ENCODE measurements at places on chromosomes 5 and 9.

GRCh38 chr5:177188775-177189174 lies 55.2 kb downstream of the NSD1 start:
- DNase-seq, result no peak

DNA sequence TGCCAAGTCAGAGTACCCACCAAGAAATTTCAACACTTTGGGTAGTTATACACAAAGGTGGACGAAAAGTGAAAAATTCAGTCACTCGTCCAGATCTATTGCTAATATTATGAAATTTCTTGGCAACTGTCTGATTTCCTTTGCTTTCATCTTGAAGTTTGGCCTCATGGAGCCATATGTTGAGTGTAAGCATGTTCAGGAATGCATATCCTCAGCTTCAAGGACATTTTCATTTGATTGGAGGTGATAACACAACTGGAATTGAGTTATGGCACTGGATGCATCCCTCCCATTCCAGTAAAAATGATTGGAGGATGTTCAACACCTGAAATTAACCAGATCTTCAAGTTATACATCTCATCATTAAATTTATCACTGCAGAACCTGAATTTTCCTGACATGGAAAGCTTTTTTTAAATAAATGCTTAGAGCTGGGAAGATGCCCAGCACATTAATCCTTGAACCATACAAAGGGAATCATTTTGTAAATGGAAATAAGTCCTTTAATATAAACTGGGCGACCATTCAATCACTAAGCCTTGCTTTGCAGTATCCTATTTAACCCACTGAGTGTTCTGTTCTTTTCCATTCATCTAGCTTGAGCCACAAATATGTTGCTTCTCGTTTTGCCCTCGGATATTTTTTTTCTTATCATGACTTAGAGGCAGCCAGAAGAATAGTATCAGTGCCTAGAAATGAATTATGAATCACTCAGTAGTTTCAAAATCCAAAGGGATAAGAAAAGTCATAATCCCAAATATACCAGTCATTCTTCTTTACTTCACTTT lies 273.7 kb upstream of the PIK3R1 start:
- no peak for DNase-seq

DNA sequence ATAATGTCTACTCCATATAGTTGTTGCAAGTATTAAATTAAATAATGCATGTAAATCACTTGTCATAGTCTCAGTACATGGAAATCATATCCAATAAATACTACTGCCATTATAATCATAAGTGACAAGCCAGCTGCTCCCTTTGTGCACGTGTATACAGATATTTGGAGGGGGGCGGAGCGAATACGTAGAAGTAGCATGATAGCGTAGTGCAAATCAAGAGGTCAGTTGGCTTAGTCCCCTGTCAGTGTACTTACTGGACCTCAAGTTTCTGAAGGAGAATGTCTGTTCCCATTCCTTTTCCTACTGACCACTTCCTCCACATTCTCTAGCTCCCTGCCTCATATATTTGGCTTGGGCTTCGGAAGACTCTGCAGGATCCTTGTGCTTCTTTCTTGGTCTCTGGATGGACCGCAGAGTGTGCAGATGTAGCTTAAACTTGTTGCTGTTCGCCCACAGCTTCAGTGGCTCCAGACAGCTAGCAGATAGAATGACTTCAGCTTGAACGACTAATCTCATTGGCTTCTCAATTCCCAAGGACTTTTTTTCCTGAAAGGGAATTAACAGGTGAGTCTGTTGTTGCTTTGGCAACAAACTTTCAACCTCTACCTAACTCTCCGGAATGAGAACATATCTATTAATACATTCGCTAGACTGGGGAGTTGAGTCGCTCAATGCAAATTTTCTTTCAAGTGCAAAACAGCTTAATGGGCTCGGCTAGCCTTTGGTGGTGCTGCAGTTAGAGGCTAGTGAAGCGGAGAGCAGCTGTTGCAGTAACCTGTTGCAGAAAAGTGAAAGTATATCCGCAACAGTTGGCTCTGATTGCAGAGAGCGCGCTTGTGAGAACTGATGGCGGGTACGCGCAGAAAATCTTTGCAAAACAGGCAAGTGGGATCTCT lies at the start of gene PCDHB1:
PCDHB1 (plus strand) TSS at position 753 of the 899 bp plus-strand sequence; CDS start at position 850, 97 bp downstream.
- DNase-seq, result no peak

- no peak for DNase-seq
Observed at GRCh38 chr5:76688836-76689235, 27.1 kb upstream of the F2R start.

DNA sequence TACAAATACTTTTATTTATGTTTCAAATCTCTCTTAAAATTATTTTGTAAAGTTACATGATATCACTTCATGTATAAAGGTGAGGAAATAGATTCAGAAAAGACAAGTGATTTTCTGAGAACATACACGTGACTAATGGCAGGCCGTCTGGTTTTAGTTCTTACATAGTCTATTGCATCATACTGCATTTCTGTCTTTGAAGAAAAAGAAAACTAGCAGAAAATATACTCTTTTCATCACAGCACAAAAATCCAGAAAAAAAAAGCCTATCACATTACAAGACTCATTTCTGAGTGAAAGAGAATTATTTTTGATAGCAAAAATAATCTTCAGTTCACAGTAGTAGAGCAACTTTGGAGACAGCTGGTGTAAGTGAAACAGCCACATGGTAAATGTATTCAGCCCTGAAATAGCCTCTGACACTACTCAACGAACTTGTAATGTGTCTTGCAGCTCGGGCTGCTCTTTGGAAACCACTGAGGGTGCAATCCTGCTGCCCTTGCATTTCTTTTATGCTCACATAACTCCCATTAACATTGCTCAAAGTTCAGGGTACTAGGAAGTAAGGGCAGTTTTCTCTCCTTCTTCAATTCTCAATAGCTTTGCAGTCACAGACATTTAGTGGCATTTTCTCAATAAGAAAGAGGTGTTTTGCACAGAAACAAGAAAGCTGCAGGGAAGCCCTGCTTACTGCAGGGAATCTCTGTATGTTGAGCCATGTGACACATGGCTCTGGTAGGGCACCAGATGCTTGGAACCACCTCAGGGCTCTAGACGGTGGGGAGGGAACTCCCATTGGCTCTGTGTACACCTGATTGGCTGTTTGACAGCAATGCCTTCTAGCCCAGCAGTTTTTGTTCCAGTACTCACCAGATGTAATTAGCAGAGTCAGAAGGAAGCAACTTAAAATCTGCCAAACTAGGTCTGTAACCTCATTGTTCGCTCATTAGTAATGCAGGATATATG lies 845.3 kb upstream of the PTPRD start:
- no peak for DNase-seq

DNA sequence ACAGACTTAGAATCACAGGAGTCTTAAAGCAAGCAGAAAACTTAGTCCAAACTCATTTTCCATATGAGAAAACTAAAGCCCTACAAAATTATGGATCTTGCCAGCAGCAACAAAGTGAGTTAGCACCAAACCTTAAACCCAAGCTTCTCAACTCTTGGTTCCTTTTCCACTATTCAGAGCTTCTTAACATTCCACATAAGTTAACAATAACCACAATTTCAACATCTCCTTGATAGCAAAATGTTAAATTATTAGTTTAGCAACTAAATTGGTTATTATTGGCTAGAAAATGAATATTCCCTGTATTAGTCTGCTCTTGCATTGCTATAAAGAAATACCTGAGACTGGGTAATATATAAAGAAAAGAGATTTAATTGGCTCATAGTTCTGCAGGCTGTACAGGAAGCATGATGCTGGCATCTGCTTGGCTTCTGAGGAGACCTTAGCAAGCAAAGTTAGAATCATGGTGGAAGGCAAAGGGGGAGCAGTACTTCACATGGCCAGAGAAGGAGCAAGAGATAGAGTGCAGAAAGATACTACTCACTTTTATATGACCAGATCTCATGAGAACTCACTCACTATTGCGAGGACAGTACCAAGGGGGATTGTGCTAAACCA lies 26.2 kb upstream of the ARSB start:
- DNase-seq, result no peak

DNA sequence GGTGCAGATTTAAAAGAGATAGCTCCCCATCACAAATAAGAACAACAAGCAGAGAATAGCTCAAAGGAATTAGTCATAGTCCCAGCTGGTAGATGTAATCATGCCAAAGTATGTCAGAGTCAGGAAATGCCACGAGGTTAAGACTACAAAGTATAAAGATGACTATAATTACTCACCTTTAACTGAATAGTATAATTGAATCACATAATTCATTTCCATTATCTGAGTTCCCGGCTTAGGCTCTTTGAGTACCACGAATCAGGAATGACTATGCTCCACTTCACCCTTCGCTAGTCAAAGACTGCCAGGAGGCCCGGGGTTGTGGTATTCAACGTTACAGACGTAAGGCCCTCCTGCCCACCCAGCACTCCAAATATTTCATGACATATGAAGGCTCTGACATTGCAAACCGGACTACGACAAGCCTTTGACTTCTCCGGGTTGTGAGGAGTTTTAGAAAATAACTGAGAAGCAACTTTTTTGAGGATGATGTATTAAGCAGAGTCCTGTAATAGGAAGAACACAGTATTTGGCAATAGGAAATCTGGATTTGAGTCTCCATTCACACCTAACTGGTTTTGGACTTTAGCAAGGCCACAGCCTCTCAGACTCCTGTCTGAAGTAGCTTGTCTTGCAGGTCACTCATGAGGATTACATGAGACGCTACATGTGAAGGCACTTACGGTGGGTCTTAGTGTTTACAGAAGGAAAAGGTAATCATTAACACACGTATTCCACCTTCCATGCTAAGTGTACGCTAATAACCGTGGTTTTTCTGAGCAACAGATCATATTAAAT lies 64.6 kb downstream of the ENC1 start:
- no peak for DNase-seq

GRCh38 chr9:69243116-69243515 lies 69.0 kb downstream of the TJP2 start:
- no peak for DNase-seq

DNA sequence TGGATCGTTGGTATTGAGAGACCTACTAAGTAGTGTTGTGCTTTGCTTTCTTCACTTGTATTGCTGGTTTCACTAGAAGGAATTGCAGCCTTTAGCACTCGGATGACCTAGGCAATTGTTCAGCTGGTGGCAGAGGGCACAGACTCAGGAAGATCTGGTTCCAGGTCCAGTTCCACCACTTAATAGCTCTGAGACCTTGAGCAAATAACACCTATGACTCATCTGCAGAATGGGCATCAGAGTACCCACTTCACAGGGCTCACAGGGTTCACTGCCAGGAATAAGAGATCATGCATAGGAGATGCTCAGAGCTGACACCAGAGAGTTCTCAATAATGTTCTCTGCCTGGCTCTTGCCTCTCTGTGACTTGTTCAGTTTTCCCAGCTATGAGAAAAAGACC lies 133.6 kb downstream of the SIL1 start:
- no peak for DNase-seq

GRCh38 chr5:9833871-9834270 lies 203.7 kb upstream of the TAS2R1 start:
- no peak for DNase-seq

DNA sequence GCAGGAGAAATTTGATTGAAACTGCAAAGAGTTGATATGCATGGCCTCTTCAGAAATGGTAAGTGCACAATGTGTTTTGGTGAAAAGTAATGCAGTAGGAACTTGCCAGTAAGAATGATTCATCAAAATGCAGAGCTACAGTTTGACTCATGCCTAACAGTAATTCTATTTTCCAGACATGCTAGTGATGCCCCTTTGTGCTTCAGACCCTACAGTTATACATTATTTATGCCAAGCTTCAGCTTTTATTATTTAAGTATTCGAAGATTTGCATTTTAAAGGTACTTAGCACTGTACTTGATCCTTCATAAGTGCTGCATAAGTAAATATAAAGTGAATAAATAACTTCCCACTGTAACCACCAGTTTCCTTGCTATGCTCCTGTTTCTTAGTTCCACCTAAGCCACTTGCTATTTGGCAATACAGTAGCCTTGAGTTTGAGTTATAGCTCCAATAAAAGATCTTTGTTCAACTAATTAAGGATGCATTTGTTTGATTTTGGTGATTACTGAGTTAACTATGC lies 3.6 kb upstream of the SPATA31E1 start:
- DNase-seq, result no peak

GRCh38 chr5:172943283-172943841 lies 15.9 kb upstream of the RPL26L1 start:
- DNase-seq, result no peak

- DNase-seq, result no peak
Observed at GRCh38 chr9:129740174-129740573, 12.7 kb downstream of the PTGES start.

- DNase-seq, result no peak
Observed at GRCh38 chr9:75163764-75164163, 75.5 kb downstream of the OSTF1 start.

DNA sequence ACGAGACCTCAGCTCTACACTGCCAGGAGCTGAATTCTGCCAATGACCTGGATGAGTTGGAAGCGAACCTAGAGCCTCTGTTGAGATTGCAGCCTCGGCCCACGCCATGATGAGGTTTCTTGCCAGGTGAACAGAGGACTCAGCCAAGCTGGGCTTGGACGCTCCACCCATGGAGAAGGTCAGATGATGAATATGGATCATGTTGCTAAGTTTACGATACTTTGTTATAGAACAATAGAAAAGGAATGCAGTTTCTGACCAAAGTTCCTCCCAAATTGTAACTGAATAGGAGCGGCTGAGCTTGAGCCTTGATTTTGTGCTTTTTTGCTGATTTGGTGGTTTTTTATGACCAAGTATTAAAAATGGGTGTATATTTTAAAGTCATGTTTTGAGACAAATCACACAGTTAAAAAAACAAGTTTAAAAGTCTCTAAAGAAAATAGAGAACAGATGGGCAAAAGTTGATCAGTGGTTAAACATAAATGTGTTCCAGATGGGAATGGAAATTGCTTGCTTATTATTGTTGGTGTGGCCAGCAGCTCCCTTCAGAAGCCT lies 32.9 kb downstream of the ROPN1L start:
- no peak for DNase-seq

DNA sequence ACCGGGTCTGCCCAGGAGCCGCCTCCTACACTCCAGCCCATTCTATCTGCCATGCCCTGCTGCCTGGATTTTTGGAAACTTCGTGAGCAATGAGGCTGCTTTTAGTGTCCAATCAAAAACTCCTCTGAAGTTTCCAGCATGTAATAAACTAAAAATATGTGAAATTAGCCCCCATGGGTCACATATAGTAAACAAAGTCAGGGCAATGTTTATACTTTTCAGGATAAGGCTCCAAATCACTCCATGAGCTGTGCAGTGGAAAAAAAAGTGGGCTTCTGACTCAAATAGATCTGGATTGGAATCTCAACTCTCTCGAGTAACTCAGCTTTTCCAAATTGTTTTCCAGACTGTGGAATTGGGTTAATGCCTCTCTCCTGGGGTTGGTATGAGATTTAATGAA lies 68.2 kb downstream of the PIK3R1 start:
- DNase-seq, result no peak

GRCh38 chr9:98667005-98667640 lies 41.6 kb downstream of the GABBR2 start:
- no peak for DNase-seq

DNA sequence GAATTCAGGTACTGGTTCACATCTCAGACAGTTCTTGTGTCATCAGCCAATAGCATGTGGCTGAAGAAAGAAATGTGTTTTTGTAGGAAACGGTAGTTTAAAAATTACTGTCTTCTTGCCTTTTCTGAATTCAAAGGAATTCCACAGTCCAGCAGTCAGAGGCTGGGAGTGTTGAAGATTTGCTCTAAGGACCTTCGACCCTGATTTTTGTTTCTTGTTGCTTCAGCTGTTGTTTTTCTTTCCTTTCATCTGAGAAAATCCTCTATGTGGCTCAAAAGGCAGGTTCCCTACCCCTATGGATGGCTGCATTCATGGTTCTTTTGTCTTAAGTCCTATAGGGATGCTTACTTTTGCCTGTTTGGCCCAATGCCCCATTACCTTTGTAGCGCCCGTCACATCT lies 304.9 kb downstream of the TMEM167A start:
- DNase-seq, result no peak

- no peak for DNase-seq
Observed at GRCh38 chr9:69549310-69550202, 122.6 kb downstream of the APBA1 start.

GRCh38 chr5:64800926-64801325 lies 32.2 kb downstream of the CWC27 start:
- DNase-seq, result no peak

Measured in activated CD8-positive, alpha-beta memory T cell treated with anti-CD3 and anti-CD28 coated beads for 1 hour (primary cell).